ENCODE measurements at places on chromosomes 13 and 19.

- DNase-seq, result no peak
These were observed 133.0 kb downstream of the ATP11A start for GRCh38 chr13:112822851-112823250.

GRCh38 chr19:41219924-41220567, 1.0 kb downstream of the AXL start:
- DNase-seq, result peak; percentile 76

DNA sequence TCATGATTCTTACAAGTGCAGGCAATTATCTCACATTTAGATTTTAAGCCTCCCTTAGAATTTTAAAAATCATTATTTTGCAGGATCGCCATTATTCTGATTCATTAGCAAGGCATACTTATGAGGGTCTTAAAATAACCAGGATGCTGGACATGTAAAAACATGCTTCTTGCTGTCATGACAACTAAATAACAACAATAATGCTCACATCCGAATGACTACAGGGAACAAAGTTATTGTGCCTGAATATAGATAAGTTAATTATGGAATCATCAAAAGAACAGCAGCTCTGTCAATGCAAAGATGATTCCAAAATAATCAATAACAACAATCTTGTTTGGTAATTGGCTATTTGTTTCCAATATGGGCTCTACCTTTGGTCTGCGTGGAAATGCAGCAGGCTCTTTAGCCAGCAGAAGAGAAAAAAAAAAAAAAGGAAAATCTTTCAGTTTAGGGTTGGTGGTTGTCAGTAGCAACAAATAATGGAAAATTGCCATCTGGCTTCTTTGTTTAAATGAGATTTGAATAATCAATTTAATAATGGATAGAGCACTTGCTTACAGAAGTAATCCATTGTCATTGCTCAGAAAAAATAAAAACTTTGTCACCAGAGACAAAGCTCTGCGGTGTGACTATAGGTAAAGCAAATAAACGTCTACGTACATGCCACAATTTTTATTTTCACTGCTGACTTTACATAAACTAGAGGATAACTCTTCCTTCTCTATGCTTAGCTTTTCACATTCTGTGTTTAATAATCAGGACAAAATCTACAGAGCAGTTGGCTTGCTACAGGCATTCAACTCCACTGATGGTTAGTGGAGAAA, 468.9 kb upstream of the TSHZ3 start:
- DNase-seq, result no peak

DNA sequence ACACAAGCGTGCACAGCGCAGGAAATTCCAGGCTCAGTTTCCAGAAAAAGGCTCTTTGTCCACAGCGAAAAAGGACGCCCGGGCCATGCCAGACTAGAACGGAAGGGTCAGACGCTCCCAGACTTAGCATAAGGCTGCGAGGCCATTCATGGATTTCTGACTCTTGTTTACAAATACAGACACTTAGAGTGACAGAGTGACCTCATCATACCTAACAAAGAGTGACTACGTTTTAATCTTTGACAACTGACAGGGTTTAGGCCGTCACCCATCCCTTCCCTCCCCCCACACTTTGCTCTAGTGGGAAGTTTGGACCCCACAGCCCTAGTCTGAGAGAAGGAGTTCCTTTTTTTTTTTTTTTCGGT, 418 bp upstream of the ZNF709 start:
- DNase-seq, result no peak

DNA sequence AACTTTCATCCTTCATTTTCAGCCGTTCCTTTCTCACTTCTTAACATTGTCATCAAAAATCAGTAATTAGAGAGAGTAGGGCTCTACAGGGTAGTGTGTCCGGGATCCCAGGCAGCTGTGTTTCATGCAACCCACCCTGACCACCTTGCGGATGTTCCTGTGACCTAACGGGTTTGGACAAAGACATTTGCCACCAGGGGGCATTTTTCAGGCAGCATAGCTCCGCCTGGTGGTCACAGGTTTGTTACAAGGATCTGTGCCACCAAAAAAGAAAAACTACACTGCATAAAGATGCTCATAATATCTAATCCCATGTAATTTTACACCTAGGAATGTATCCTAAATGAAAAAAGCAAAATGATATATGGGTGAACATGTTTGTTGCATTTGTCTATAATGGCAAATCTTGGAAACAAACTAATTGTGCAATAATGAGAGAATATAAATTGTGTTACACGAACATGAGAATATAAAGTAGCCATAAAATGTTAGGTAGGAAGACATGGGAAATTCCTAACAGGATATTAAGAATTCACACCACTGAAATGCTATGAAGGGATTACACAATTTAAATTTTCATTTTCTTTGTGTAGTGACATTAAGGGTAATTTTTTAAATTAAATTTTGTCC, 123.0 kb downstream of the SLC7A1 start:
- DNase-seq, result peak; percentile 82

- DNase-seq, result no peak
These were observed 17.7 kb downstream of the LIPE start for GRCh38 chr19:42409477-42409876.

DNA sequence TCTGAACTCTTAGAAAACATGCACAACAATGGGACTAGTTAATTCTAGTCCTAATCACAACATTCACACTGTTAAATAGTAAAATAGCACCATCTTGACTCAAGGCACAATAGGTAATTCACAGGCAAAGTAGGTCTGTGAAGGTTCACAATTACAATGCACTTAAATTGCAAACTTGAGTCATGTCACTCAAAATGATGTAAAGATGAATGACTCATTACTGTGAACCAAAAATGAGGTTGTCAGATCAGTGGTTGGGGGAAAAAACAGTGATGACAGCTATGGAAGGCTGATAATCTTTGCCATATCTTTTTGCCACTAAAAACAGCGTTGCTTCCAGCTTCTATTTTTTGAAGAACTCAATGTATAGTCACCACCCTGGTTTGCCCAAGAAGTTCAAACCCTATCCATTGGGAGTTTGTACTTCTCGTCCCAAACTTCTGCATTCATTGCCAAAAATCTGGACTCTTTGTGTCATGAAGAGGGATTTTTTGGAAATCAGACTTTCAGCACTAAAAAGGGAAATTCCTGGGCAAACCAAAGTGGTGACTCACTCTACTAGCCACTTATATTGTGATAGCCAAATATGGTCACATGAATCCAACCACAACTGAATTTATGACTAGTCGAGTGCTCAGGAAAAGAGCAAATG, 200.9 kb upstream of the TMTC4 start:
- DNase-seq, result peak; percentile 83

DNA sequence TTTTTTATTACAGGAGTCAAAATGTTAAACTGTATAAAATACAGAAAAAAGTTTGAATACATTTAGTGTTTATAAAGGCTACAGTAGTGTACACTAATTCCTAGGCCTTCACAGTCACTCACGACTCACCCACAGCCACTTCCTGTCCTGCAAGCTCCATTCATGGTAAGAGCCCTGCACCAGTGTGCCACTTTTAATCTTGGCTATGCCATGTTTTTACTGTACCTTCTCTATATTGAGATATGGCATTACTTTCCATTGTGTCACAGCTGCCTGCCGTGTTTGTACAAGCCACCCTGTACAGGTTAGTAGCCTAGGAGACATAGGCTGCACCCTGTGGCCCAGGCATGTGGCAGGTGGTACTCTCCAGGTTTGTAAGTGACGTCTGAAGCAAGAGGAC, 32.1 kb downstream of the C1QTNF9 start:
- peak; percentile 41 for DNase-seq

GRCh38 chr19:32976223-32976805, 4.3 kb downstream of the FAAP24 start:
- DNase-seq, result peak; percentile 71

Measured in ELR (cell line).